ENCODE measurements at places on chromosomes 13 and 19.

- peak overlapping the region; percentile 72 for H3K27ac ChIP-seq
- peaks cover 39% of the 10 kb centered on the region for H3K4me1 ChIP-seq
Observed at GRCh38 chr13:114143806-114144605, 11.6 kb upstream of the RASA3 start.

GRCh38 chr13:73939603-73940002, 194.6 kb downstream of the KLF12 start:
- no peak overlapping the region for H3K4me3 ChIP-seq
- no peak overlapping the region for H3K27ac ChIP-seq
- no peak for DNase-seq
- H3K27me3 ChIP-seq, result no peaks in the 10 kb centered on the region
- no peaks in the 10 kb centered on the region for H3K36me3 ChIP-seq
- H3K4me1 ChIP-seq, result no peaks in the 10 kb centered on the region

GRCh38 chr13:22468824-22469223, 712.0 kb upstream of the SGCG start:
- H3K27ac ChIP-seq, result no peak overlapping the region
- no peaks in the 10 kb centered on the region for H3K27me3 ChIP-seq
- DNase-seq, result no peak
- H3K36me3 ChIP-seq, result no peaks in the 10 kb centered on the region
- peaks cover 5% of the 10 kb centered on the region for H3K4me1 ChIP-seq

DNA sequence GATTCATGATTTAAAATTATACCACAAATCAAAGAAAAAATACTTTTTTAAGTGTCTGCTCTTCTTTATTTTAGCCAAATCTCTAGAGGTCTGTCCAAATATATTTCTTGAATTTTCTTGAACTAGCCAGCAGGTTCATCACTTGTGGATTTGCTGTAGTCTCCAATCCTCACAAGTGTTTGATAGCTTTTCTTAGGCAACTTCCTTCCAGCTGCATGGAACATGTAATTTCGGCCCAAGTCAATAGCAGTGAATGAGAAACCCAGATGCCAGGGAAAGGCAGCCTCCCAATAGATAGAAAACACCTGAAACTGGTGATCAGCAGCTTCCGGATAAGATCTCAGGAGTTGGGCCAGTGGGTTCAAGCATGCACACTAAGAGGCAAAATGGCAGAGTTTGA, 15.6 kb upstream of the RNASEH2B start:
- H3K27me3 ChIP-seq, result no peaks in the 10 kb centered on the region
- no peaks in the 10 kb centered on the region for H3K4me1 ChIP-seq
- DNase-seq, result no peak
- no peaks in the 10 kb centered on the region for H3K36me3 ChIP-seq
- no peak overlapping the region for H3K27ac ChIP-seq

- no peak overlapping the region for H3K27ac ChIP-seq
- H3K4me1 ChIP-seq, result peaks cover 10% of the 10 kb centered on the region
- no peaks in the 10 kb centered on the region for H3K27me3 ChIP-seq
- no peaks in the 10 kb centered on the region for H3K36me3 ChIP-seq
- H3K4me3 ChIP-seq, result no peak overlapping the region
- DNase-seq, result no peak
Observed at GRCh38 chr19:776549-776948, 20.7 kb upstream of the PTBP1 start.

GRCh38 chr19:37980419-37981170, 73.6 kb downstream of the SIPA1L3 start:
- H3K27ac ChIP-seq, result no peak overlapping the region
- no peaks in the 10 kb centered on the region for H3K27me3 ChIP-seq
- no peak for DNase-seq
- H3K4me3 ChIP-seq, result no peak overlapping the region

DNA sequence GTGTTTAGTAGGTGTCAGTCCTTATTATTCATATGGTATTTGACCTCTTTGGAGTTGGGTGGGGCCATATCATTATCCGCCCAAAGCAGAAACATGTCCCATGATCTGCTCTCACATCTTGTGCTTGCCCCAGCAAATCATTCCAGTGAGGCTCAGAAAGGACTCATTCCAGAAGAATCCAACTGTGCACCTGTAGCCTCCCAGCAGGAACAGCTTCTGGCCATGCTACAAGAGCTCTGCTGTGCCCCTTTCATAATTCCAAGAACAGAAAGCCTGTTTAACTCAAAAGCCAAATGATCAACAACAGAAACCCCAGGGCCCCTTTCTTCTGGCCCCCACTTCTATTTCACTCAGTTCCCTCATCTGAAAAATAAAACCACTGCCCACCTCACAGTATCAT, 673.1 kb downstream of the DIAPH3 start:
- no peaks in the 10 kb centered on the region for H3K27me3 ChIP-seq
- H3K27ac ChIP-seq, result no peak overlapping the region
- DNase-seq, result no peak
- no peak overlapping the region for H3K4me3 ChIP-seq

DNA sequence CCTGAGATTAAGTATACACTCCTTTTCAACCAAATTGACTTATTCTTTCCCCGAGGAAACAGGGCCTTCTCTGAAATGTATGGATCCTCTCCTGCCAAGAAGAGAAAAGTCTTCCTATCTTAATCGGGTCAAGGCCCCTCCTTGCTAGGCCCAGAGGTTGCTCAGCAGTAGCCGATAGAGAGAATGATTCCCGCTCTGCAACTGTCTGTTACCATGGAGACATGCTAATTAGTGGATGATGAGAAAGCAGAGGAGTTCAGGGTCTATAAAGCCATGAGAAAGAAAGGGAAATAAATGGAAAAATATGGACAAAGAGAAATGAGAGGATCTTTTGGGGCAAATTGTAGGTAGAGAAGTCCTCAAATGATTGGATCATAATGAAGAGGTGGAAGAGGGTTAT, 103.5 kb downstream of the POU4F1 start:
- H3K27ac ChIP-seq, result no peak overlapping the region
- H3K36me3 ChIP-seq, result no peaks in the 10 kb centered on the region
- no peaks in the 10 kb centered on the region for H3K27me3 ChIP-seq
- no peak overlapping the region for H3K4me3 ChIP-seq
- no peaks in the 10 kb centered on the region for H3K4me1 ChIP-seq

- peak overlapping the region; percentile 4 for H3K27ac ChIP-seq
- no peaks in the 10 kb centered on the region for H3K36me3 ChIP-seq
- peaks cover 47% of the 10 kb centered on the region for H3K4me1 ChIP-seq
Observed at GRCh38 chr13:51645761-51646670, 61.8 kb downstream of the WDFY2 start.

DNA sequence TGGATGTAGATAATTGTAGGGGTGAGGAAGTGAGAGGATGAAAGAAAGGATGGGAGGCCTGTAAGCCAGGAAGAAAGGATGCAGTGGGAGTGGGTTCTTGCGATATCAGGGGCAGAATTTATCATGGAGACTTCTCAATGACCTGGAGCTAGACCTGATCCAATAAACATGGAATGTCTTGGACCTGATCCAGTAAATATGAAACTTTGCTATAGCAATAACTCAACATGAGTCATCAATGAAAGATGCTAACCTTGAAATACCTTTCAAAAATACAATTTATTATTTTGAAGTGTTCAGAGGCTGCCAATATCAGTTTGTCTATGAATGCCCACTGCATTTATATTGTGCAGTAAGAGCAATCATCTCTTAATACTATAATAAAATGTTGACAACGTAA, 279.5 kb downstream of the POU4F1 start:
- H3K27ac ChIP-seq, result no peak overlapping the region
- no peaks in the 10 kb centered on the region for H3K4me1 ChIP-seq
- no peak overlapping the region for H3K4me3 ChIP-seq
- DNase-seq, result no peak

- no peak overlapping the region for H3K4me3 ChIP-seq
- DNase-seq, result no peak
- H3K27ac ChIP-seq, result no peak overlapping the region
- no peaks in the 10 kb centered on the region for H3K4me1 ChIP-seq
Observed at GRCh38 chr13:97133955-97134354, 88.2 kb upstream of the MBNL2 start.

DNA sequence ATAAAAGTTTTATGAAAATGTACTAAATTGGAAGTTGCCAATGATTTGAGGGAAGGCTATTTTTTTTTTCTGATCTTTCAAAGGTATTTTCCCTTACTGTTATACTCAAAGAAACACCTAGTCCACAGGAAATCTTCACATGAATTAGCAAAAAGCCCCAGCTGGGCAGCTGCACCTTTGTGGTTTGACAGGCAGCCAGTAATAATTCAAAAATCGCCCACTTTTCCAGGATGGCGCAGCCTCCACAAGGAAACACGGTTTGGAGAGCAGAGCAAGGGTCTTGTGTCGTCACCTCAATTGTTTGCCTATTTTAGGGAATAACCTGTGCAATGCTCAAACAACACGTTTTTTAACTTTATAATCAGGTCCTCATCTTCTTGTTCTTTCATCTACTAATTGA, 324.9 kb upstream of the GPC6 start:
- no peak for DNase-seq
- no peaks in the 10 kb centered on the region for H3K36me3 ChIP-seq
- H3K27me3 ChIP-seq, result no peaks in the 10 kb centered on the region
- no peaks in the 10 kb centered on the region for H3K4me1 ChIP-seq
